ENCODE measurements at places on chromosomes 11 and 22. TPM values are rescaled to one million over a fixed set of nuclear protein-coding genes. Genes with fewer than 3 reads are reported as not detected.

Gene MFNG
- total RNA-seq: 268 TPM

Gene LMF2
- total RNA-seq: 185 TPM

- no peak for DNase-seq
Measured at GRCh38 chr11:92129811-92130210, 94.8 kb upstream of the FAT3 start.

- DNase-seq: no peak
Measured at GRCh38 chr22:20283674-20284066, 15.6 kb upstream of the RTN4R start.

Gene NDUFC2
- 61.0 TPM for total RNA-seq

Gene INS
- not detected for total RNA-seq

- no peak for DNase-seq
Measured at GRCh38 chr11:19474954-19475721, 234.4 kb upstream of the E2F8 start.

Gene KRTAP5-1
- total RNA-seq: not detected

- no peak for DNase-seq
Measured at GRCh38 chr22:17976121-17976520, 48.2 kb downstream of the MICAL3 start.
